Frontal cortex (tissue), 4 donors: ENCODE measurements at places on chromosomes 6 and 20. TPM values are rescaled to one million over a fixed set of nuclear protein-coding genes. Genes with fewer than 3 reads are reported as not detected.

PLEKHG1 gene
- 9.0 TPM for total RNA-seq

DDAH2 gene
- 90.9 TPM for total RNA-seq

APCDD1L gene
- not detected for total RNA-seq

TINAG gene
- total RNA-seq: 0.41 TPM

PKHD1 gene
- not detected for total RNA-seq

BPI gene
- under 0.01 TPM for total RNA-seq

VGLL2 gene
- not detected for total RNA-seq

PACSIN1 gene
- 2.9 TPM for total RNA-seq

SLC17A2 gene
- total RNA-seq: not detected

OR2H2 gene
- total RNA-seq: not detected

NNAT gene
- total RNA-seq: 367 TPM

MUCL3 gene
- total RNA-seq: not detected

NRSN1 gene
- 22.0 TPM for total RNA-seq

C6orf89 gene
- total RNA-seq: 28.9 TPM

NOTCH4 gene
- total RNA-seq: 5.3 TPM

ETV7 gene
- total RNA-seq: not detected

PDE7B gene
- 16.3 TPM for total RNA-seq

TPBG gene
- 4.5 TPM for total RNA-seq

ZNF391 gene
- 2.9 TPM for total RNA-seq

ATP9A gene
- total RNA-seq: 242 TPM

QRSL1 gene
- total RNA-seq: 17.5 TPM

NHLRC1 gene
- total RNA-seq: 2.9 TPM

TBX18 gene
- 6.5 TPM for total RNA-seq

PTCRA gene
- not detected for total RNA-seq

OLIG3 gene
- not detected for total RNA-seq

LRRN4 gene
- 0.41 TPM for total RNA-seq

ARMC12 gene
- 0.82 TPM for total RNA-seq

CTSA gene
- total RNA-seq: 14.7 TPM

C6orf132 gene
- total RNA-seq: under 0.01 TPM

ZC2HC1B gene
- not detected for total RNA-seq

PROCR gene
- total RNA-seq: 4.9 TPM

TNXB gene
- total RNA-seq: 4.5 TPM

OPN5 gene
- not detected for total RNA-seq

HLA-DQB1 gene
- 0.41 TPM for total RNA-seq

ALDH5A1 gene
- 16.7 TPM for total RNA-seq

UST gene
- total RNA-seq: 39.5 TPM

TXLNB gene
- total RNA-seq: 0.82 TPM
